ENCODE measurements at places on chromosomes 5 and 9.
A peak's percentile ranks its signal among the peaks of the same experiment; 100 is the strongest.

- no peak for DNase-seq
Measured at GRCh38 chr9:76989501-76989900, 30.0 kb upstream of the FOXB2 start.

DNA sequence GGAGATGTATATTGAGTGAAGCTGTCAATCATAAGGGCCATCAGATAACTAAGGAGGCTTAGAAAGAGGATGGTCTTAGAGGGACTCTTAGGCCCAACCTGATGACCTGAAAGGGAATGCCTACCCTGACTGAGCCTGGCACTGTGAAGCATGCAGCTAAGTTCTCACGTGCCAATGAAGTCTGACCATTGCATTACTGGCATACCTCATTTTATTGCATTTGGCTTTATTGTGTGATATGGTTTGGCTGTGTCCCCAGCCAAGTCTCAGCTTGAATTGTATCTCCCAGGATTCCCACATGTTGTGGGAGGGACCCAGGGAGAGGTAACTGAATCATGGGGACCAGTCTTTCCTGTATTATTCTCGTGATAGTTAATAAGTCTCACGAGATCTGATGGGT lies 421.6 kb upstream of the SGCD start:
- no peak for DNase-seq

DNA sequence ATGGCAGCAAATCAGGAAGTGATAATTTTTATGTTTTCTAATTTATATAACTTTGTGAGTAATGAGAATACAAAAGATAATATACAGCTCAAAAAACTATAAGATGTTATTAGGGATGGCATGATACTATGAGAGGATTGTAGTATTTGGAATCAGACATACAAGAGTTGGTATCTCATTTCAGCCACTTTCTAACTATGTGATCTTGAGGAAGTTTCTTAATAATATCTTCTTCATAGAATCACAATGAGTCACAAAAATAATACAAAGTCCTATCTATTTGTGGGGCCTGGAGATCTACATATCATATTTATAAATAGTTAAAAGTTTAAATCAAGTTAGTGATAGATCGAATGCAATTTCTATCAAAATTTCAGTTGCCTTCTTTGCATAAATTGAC lies 23.7 kb upstream of the TMED7 start:
- DNase-seq: no peak

DNA sequence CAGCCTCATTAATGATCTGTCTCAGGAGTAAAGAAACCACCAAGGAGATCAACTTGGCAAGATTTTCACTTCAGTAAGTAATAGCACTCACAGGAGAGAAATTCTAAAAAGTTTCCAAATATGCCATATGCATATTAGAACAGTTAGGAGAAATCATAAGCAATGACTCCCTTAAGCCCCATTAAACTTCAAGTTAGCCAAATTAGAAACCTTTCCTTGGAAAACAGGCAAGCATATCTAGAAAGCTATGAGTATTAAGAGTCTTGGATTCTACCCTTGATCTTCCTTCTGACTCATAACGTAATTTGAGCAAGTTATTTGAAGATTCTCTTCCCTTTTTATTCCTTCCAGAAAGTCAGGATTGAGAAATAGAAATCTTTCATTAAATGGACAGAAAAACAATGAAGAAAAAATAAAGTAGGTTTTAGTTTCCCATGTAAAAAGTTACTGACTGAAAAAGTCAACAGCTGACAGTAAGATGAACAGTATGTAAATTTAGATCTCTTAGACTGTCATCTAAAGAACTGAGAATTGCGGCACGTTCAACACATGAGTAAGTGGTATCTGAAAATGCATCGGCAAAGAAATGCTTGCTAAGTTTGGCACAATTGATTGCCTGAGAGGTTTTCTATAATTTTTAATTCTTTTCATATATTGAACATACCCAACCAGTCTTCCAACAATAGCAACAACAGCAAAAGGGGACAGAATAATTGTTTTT lies 565.7 kb upstream of the FTMT start:
- DNase-seq: no peak

DNA sequence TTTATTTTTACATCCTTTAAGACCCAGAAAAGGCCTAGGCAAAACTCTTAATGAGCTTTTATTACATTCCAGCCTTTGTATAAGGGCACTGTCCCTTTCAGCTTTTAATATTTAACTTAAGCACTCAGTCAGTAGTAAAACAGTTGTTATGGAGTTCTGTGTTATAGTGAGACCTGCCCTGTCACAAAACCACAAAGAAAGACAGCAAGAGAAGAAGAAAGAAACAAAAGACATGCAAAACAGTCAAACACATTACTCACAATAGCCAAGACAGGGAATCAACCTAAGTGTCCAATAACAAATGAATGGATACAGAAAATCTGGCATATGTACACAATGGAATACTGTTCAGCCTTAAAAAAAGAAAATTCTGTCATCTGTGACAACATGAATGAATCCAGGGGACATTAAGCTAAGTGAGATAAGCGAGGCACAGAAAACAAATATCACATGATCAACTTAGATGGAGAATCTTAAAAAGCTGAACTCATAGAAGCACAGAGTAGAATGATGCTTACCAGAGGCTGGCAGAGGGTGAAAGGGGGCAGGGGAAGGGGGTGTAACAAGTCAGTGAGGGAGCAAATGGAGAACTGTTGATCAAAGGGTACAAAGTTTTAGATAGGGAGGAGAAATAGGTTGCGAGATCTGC lies 63.8 kb upstream of the CCNG1 start:
- DNase-seq: no peak

DNA sequence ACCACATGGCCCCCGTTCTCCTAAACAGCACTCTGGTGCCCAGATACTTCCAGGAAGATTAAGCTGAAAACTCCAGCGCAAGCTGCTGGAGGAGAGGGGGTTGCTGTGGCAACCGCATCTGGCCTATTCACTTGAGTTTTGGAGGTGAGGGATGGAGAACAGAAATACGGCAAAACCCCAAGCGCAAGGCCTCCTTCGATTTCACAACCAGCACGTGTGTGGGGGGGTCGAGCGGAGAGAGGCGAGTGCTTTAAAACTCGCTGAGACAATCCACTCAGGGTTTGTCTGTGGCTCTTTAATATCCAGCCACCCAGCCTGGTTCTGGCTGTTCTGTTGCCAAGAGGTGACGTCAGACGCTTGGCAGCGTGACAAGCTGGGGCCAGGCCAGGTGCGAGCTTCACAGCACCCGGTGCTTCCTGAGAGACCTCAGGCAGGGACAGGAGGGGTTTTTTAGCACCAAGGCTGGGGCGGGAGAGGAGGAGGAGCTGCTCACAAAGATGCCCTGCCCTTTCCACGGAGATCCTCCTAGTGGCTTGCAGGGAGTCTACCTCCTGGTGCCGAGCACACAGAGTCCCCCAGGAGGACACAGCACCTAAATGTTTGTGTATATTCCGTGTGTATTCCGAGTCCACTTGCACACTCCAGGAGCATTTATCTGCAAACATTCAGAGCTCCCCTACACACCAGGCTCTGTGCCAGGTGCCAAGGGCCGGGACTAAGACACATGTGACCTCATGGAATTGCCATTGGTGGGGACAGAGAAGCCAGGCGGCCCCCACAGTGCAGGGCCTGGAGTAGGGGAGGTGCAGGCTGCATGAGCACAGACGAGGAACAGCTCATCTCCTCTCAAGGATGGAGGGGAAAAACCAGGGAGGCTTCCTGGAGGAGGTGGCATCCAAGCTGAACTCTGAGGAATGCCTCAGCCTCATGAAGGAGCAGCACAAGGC lies 194.6 kb downstream of the OLFM1 start:
- DNase-seq: peak; percentile 91

DNA sequence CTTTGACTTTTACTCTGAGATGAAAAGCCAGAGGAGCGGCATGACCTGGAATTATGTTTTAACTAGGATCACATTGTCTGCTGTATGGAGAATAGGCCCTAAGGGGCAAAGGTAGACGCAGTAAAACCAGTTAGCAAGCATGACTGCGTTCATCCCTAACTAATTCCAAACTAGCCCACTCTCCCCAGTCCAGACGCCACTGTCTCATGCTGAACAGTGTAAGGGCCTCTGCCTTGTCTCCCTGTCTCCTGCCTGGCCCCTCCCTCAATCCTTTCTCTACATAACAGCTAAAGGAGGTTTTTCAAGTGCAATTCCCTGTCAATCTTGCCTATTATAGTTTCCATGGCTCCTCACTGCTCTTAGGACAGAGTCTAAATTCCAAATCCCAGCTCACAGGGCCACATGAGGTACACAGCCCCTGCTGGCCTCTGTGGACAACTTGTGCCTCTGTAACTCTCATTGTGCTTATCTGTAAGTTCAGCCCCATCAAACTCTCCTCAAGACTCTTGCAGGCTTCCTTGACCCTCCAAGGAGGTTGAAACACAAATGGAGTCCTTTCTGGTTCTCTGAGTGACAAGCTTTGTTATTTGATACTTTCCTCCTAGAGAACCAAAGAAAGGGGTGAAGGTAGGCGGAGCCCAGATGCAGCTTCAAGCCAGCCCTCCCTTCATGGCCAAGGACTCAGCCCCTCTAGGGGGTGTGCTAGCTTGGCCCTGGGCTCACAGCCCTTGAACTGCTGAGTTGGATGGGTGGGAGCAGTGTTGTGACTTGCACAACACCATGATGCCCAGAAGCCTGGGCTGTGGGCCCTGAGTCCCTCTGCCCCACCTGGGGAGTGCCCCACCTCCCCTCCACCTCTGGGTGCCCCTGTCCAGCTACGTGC lies 16.0 kb upstream of the SLC22A4 start:
- DNase-seq: no peak

- DNase-seq: peak; percentile 14
Measured at GRCh38 chr5:176959051-176959450, 47.5 kb downstream of the UIMC1 start.

DNA sequence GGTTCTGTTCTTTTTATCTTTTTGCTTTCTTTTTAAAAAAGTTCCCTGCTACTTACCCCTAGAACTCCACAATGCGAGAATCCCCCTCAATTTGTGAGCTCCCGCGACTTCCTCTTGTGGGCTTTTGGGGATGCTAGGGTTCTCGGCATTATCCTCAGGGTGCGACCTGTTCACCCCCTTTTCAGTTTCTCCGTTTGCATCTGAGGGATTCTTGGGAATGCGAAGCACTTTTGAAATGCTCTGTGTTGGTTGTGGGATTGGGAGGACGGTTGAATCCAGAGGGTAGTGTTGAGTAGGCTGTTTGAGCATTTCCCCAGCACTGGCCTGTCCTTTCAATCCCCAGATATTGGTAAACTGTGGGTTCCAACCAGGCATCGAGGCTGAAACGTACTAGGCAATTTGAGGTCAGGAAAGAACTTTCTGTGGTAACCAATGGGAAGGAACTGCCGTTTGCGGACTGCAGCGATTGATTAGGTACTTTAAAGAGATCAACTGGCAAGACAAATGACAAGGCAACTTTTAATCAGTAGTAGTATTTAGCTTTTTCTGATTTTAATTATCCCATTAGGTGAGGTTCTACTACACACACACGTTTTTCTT lies 415 bp downstream of the XRCC4 start:
- DNase-seq: no peak

- no peak for DNase-seq
Measured at GRCh38 chr9:134214386-134214765, 50.0 kb upstream of the RNU6ATAC start.

DNA sequence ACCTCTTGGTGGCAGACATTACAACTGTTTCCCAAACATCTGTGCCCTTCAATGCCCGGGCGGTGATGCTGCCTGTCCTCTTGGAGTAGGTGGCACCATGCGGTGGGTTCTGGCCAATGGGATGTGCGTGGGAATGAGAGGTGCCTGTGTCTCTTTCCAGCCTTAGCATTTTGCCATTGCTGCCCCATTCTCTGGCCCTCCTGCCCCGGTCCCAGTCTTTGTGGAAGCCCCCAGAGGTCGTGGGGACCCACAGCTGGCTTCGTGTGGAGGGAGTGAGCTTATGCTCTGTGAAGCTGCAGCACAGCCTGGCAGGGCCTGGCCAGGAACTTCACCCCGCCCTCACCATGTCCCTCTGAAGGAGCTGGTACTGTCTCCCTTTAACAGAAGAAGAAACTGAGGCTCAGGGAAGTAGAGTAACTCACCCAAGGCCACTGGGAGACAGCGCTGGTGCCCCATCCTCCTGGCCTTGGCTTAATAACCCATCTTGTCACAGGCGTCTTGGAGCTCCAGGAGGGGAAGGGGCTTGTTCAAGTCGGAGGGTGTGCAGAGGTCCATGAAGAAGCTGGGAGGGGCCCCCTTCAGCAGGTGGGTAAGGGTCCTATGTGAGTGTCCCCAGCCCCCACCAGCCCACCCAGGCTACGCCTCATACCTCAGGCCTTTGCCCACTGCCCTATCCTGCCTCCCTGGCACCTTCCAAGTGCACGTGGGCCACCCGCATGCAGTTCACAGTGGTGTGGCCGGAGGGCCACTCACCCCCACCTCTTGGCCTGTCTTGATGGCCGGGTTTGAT lies 173.6 kb downstream of the GAPVD1 start:
- no peak for DNase-seq

Data from NCI-H1092 treated with DMSO at 0.1 percent for 48 hours (cell line).